ENCODE measurements at places on chromosomes 16 and 17. TPM values are rescaled to one million over a fixed set of nuclear protein-coding genes. Genes with fewer than 3 reads are reported as not detected.

DNA sequence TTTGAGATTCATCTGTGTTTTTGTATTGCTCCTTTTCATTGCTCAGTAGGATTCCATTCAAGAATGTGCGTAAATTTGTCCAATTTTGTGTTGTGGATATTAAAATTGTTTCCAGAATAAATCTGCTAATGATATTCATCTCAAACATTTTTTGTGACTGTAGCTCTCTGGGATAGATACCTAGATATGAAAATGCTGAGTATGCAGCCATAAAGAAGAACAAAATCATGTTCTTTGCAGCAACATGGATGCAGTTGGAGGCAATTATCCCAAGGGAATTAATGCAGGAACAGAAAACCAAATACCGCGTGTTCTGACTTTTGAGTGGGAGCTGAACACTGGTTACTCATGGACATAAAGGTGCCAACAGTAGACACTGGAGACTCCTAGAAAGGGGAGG, 40.2 kb upstream of the ATF7IP2 start:
- DNase-seq = no peak

DNA sequence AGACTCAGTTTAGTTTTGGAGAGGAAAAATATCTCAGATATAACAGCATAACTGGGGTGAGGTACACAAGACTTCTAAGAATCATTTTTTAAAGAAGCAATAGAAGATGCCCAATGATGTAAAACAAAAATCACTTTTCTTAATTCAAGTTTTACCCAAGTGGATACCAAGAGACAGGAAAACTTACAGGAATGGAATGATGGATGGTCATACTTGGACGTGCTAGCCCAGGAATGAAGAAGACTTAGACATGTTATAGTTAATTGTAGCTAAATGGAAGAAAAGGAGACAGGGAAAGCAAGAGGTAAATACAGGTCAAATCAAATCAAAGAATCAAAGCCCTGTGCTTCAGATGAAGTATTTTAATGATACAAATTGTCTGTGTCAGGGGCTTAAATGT, 312.7 kb upstream of the KCNJ16 start:
- no peak for DNase-seq

DNA sequence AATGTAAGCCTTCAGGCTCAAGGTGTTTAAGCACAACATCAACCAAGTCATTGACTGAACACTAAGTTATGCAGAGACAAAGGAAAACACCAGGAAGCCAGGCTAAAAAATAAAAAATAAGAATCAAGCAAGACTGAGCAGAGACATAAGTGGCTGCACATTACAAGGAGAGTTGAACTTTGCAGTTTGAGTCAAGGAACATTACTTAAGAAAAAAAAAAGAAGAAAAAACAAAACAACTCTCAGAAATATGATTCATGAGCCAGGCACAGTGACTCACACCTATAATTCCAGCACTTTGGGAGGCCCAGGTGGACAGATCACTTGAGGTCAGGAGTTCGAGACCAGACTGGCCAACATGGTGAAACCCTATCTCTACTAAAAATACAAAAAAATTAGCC, 168.1 kb downstream of the C16orf95 start:
- no peak for DNase-seq

- DNase-seq = no peak
These were observed 160.2 kb upstream of the LHX1 start for GRCh38 chr17:36777118-36777517.

- no peak for DNase-seq
These were observed 75.2 kb downstream of the FTO start for GRCh38 chr16:53779186-53779585.

DNA sequence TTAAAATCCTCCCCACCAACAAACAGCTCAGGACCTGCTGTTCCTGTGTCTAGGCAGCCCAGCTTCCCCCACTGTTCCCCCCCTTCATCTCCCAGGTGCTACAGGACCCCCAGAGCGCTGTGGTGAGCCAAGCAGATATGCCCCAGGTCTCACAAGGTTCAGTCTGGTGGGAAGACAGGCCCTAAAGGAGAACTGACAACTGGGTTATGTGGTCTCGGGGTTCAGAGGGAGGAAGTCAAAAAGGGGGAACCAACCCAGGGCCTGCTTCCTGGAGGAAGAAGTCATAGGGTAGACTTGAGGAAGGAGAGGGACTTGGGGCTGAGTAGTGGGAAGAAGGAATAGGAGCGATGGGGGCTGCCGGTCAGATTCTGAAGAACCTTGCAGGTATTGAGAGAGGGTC, 2.6 kb downstream of the RIPOR1 start:
- DNase-seq = no peak

DNA sequence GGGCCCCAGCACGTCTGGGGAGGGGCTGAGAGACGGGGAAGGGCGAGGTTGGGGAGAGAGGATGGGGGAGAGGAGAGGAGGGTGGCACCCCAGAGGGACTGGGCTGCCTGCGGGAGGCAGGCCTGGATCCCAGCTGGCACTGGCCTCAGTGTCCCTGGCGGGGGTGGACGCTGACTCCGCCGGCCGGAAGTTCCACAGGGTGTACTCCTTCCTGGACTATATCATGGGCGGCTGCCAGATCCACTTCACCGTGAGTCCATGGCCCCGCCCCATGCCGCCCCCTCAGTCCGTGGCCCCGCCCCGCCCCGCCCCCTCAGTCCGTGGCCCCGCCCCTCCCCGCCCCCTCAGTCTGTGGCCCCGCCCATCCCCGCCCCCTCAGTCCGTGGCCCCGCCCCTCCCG, 11.3 kb downstream of the CPNE7 start:
- DNase-seq = no peak

GRCh38 chr17:72353502-72353901, 232.7 kb downstream of the SOX9 start:
- DNase-seq = no peak

- DNase-seq = no peak
These were observed 51.5 kb downstream of the SHISA6 start for GRCh38 chr17:11292491-11292890.

- no peak for DNase-seq
These were observed 148.9 kb downstream of the TOX3 start for GRCh38 chr16:52398021-52398420.

- no peak for DNase-seq
These were observed 9.8 kb upstream of the MED11 start for GRCh38 chr17:4721203-4722135.

DNA sequence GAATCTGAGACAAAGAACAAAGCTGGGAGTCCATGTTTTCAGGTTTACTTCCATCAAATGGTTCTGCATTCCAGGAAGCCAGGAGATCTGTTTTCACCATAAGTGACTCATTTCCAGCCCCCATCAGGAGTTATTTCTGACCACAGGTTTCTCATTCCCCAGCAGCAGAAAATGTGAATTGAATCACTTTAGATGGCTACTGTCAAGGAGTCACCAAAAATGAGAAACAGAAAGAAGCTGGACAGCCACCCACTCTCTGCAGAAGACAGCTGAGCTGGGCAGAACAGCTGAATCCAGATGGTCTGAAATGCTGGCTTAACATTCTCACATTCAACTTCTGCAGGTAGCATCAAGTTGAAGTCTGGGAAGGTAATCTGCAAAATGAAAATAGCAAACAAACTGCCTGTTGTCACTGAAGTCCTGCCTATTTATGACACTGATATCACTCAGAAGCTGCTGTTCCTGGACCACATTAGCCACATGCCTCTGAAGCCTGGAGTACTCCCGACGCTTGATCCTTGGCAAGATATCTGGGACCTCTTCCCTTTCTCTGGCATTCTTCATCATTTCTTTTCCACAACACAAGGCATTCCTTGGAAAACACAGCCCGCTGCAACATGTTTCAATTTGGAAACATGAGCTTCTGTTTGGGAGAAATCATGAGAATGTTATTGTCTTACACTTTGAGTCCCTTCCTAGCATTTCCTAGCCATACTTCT, 15.3 kb downstream of the CCL11 start:
- DNase-seq = no peak

- DNase-seq = no peak
These were observed 99.0 kb upstream of the PIRT start for GRCh38 chr17:10936931-10937330.

DNA sequence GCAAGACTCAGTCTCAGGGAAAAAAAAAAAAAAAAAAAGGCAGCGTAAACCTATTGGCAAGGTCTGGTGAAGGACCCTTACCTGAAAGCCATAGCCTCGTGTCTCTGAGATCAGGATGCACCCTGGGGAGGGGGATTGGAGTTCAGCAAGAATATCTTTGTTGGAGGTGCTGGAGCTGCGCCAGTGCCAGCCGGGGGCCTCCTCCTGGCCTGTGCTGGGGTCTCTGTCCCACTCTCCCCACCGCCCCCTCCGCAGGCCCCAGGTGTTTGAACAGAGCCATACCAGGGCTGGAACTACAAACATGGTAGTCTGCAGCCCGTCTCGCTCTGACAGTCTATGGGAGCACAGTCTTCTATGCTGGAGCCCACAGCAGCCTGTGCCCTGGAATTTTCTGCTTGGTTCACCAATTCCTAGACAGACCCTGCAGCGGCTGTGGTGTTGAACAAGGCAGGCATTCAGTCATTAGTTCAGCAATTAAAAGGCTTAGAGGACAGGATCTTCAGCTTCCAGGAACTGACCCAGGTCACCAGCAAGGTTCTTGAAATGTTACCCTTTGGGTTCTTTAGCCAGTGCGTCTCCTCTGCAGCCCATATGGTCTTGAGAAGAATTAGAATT, 42.2 kb upstream of the KIFC3 start:
- DNase-seq = no peak

DNA sequence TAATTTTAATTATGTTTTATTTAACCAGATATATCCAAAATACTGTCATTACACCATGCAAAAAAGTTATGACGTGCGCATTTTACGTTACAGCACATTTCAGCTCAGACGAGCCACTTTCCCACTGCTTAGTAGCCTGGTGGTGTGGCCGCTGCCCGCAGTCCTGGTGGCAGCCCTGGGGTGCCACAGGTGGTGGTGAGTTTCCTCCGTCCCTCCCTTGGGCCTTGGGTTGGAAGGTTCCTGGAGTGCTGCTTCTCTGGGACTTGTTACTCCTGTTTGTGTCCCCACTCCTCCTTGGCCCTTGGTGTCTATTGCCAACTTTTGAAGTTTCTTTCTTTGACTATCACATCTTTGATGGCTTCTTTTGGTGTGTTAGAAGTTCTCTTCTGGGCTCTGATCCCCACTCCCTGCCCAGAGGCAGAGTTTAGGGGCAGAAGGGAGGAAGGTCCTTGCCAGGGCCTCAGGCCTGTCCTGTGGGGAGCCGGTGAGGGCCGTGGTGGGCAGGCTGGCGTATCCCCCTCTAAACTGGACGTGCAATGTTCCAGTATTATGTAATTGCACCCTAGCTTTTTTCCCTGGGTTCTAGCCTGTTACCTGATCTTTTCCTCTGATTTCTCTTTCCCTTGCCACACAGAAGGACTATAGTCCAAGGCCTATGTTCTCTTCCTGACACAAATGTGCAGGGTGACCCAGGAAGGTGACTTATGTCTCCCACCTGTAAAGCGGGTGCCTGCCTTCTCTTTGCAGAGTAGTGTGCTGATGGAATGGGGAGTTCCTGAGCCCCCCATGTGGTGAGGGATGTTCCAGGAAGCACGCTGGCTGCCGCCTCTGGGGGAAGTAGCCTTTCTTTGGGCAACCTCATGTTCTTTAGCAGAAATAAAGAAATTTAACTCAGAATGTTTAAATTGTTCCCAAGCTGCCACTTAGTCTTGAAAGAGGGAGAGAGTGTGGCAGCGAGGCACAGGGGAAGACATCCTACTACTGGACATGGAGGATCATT, 8.4 kb downstream of the MPRIP start:
- no peak for DNase-seq

DNA sequence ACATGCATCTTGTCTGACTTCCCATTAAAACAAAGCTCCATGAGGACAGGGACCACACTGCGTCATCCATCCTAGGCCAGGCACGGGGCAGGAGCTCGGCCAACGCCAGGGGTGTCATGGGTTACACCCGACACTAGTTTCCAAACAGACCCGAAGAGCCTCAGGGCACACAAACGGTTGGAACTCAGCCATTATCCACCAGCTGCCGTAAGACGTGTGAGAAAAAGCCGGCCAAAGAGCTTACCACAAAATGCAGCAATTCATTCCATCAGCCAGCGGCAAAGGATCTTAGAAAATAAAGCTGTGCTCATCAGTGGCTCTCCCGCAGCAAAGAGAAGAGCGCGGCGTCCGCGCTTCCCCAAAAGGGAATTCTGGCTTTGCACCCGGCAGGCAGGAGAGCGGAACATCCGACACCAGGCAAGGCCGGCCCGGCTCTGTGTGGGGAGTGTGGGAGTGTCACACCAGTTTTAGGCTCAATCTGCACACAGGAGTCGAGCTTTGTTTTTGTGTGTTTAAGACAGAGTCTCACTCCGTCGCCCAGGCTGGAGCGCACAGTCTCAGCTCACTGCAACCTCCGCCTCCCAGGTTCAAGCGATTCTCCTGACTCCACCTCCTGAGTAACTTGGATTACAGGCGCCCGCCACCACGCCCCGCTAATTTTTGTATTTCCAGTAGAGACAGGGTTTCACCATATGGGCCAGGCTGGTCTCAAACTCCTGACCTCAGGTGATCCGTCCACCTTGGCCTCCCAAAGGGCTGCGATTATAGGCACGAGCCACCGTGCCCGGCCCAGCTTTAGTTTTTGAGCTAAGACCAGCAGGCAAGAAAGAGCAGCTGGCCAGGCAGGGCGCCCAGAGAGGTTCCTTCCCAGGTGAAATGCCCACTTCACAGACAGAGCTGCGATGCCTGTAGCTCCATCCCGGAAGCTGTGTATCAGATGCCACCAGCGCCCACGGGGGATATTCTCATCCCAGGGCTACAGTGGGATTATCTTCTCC, 1.5 kb downstream of the SLC38A8 start:
- no peak for DNase-seq

GRCh38 chr16:23651943-23652468, 10.7 kb downstream of the DCTN5 start:
- no peak for DNase-seq

GRCh38 chr17:27318633-27319032, 24.7 kb downstream of the WSB1 start:
- no peak for DNase-seq

DNA sequence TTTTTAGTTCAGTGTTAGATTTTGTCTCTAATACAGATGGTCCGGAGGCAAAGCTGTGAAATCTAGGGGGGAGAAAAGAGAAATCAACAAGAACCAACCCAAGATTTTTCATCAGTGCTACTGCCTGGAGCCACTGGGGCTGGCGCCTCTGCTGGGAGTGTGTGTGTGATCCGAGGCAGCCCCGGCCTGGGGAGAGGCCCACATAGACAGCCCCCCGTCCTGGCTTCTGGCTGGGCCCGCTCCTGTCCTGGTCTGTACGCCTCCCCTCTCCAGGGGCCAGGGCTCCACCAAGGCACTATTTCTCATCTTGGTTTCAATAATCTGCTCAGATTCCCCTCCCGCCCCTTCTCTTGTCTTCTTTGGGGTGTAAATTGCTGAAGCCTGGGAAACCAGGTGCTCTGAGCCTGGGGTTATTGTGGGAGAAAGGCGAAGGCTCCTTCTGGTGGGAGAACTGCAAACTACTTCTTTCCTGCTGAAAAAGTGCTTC, 7.8 kb downstream of the BAHCC1 start:
- no peak for DNase-seq

GRCh38 chr17:49111934-49112333, 20.6 kb upstream of the B4GALNT2 start:
- DNase-seq = no peak

GRCh38 chr17:10327640-10328039, 45.2 kb downstream of the MYH13 start:
- peak; percentile 79 for DNase-seq

The FOXF1 gene
- total RNA-seq = under 0.01 TPM

The TPPP3 gene
- total RNA-seq = 5.1 TPM

The SERPINF2 gene
- 4.6 TPM for total RNA-seq

The ZNF385C gene
- total RNA-seq = 1.9 TPM

The RPH3AL gene
- 14.3 TPM for total RNA-seq

The ZFP1 gene
- total RNA-seq = 7.0 TPM

The ORC6 gene
- 3.8 TPM for total RNA-seq

The DPEP3 gene
- 10.5 TPM for total RNA-seq

The MSRB1 gene
- 40.1 TPM for total RNA-seq

The RNF43 gene
- total RNA-seq = 0.54 TPM

The NAGS gene
- total RNA-seq = under 0.01 TPM

The DNAH17 gene
- total RNA-seq = under 0.01 TPM

The FNDC8 gene
- total RNA-seq = not detected

The IGFALS gene
- total RNA-seq = 0.81 TPM

Measured in hematopoietic multipotent progenitor cell (in vitro differentiated cells).